Activated T-cell treated with anti-CD3 and anti-CD28 coated beads for 4 hours (primary cell): ENCODE measurements at places on chromosomes 3 and 15.

DNA sequence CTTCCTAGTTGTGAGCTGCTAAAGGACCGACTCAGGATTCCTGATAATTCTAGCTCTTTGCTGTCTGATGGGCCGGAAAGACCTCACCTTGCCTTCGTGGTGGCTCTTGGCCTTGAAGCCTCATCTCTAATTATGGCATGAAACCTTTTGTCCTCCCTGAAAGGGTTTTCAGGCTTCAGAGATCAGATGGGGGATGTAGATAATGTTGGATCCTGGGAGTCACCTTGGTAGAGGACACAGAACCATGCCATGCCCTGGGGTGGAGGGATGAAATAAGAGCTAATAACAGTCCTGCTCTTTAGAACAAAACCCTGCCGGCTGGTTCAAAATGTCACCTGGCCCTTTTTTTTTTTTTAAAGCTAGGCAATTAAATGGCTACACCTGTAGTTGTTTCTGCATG, 50.8 kb upstream of the SYN2 start:
- DNase-seq: no peak

GRCh38 chr3:8517487-8517886, 15.9 kb downstream of the LMCD1 start:
- DNase-seq: no peak

GRCh38 chr3:30437171-30437601, 169.2 kb upstream of the TGFBR2 start:
- no peak for DNase-seq

GRCh38 chr3:5016211-5017161, 37.2 kb downstream of the BHLHE40 start:
- DNase-seq: no peak

- DNase-seq: no peak
These were observed 94.9 kb downstream of the ROBO2 start for GRCh38 chr3:77134769-77135168.

GRCh38 chr15:69609776-69610175, 157.2 kb downstream of the RPLP1 start:
- DNase-seq: no peak

DNA sequence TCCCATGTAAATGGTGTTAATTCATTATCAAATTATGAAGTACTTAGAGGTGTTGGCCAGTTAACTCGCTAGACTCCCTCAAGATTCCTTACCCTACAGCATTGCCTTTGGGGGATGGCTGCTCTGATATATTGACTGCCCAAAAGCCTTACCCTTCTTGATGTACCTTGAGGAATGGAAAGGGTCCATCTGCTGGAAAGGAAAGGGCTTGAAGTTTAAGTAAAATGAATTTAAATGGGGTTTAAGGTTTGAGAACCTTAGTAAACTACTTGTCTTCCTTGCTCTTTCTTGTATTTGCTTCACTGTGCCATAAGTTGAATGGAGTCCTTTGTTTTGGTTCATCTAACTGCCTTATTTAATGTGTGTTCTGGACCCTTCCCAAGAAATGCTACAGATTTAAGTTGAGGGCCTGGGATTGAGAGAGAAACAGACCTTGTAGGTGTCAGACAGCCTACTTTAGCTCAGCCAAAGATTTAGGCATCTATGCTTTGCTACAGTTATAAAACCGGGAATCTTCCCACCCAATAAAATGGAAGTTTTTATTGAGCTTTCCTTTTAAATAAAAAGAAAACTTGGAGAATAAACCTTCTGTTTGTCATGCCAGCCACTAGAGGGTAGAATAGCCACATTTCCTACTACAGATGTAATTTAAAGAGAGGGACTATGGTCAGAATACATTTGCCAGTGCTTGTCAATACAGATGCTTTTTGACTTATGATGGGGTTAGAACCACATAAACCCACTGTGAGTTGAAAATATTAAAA, 25.3 kb downstream of the CMSS1 start:
- no peak for DNase-seq

DNA sequence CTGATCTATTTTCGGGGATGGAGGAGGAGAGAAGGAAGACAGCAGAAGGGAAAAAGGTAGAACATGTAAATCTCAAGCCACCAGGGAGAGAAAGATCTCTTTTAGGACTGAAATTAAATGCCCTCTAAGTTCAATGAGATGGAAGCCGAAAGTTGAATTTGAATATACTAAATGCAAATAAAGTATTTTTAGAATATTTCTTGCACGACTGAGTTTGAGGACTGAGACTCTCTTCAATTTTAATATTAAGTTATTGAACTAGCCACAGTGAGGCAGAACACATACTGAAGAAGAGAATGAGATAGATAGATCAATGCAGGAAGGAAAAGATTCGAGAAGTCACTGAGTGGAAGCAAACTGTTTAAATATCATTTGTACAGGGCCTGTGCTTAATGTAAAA, 399.9 kb upstream of the CBLB start:
- DNase-seq: no peak

DNA sequence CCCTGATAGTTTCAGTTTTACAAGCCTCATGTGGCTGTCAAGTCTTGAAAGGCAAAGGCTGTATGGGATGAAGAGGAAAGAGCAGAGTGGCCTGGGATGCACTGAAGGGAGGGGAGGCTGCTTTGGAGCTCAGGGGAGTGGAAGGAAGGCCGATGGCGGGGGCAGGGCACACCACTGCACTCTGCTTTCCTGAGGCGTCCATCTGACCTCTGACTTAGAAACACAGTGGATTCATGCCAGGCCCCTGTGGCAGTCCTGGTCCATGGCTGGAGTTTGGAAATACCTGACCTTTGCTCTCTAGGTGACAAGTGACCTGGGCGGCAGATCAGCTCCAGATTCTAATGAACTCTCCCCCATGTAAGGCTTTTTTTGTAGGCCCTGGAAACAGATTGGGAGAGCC, 19.0 kb downstream of the FAH start:
- DNase-seq: no peak
